ENCODE measurements at places on chromosomes 6 and 20.

DNA sequence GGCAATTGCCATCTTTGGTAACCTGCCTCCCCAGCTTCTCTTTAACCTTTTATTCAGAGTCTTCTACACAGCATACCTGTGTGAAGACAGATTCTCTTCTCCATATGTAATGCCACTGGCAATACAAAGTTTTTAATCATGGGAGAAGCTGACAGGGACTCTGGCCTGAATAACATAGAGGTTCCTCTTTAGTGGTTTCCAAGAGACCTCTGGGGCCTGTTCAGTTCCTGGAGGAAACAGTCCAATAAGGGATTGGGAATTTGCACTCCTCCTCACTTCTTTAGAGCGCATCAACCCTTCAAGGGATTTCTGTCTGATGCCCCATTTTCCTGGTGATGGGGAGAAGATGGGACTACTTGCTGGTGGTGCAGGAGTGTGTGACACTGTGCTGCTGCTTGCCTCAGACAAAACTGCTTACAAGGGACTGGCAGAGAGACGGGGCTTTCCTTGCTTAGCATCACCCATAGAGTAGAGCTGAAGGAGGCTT, 1.4 kb downstream of the RIMS1 start:
- peaks cover 51% of the 10 kb centered on the region for H3K27me3 ChIP-seq
- no peak for DNase-seq
- peak overlapping the region; percentile 69 for H3K4me3 ChIP-seq
- peaks cover 15% of the 10 kb centered on the region for H3K4me1 ChIP-seq
- no peak overlapping the region for H3K27ac ChIP-seq

DNA sequence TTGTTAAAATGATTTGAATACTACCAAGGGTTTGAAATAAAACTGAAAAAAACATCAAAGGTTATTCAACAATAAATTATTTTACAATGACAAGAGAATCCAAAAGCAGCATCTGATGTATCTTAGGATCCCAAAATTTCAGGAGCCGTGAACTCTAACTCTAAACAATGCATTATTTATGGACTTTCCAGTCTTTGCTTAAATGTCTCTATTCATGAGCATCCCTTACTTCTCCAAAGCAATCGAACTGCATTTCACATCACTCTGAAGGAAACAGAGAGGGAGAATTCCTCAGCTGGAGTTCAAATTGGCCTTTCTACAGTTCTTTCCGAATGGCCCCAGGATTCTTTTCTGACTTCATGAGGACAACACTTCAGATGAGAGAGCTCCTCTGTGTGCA, 229.1 kb downstream of the CBLN4 start:
- no peaks in the 10 kb centered on the region for H3K36me3 ChIP-seq
- H3K4me1 ChIP-seq: no peaks in the 10 kb centered on the region
- no peaks in the 10 kb centered on the region for H3K27me3 ChIP-seq
- H3K4me3 ChIP-seq: no peak overlapping the region
- DNase-seq: no peak
- no peak overlapping the region for H3K27ac ChIP-seq

GRCh38 chr6:125008261-125008703, 46.0 kb downstream of the RNF217 start:
- H3K4me1 ChIP-seq: peaks cover 7% of the 10 kb centered on the region
- H3K27ac ChIP-seq: no peak overlapping the region

DNA sequence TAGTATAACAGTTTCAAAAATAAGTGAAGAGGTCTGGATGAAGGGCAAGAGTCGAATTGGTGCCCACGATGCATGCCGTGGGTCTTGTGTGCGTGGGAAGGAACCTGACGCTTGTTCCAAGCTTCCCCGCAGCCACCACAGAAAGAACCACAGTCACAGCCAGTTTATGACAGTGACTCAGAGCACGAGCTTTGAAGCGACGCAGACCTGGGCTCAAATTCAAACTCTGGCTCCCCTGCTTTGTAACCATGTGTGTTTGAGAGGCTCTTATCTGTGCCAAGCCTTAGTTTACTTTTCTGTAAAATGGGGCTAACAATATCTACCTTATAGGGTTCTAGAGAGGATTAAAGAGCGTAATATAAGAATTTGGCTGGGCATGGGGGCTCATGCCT, 65.5 kb downstream of the SYNJ2 start:
- H3K36me3 ChIP-seq: peaks cover 13% of the 10 kb centered on the region
- H3K4me1 ChIP-seq: peaks cover 21% of the 10 kb centered on the region
- no peaks in the 10 kb centered on the region for H3K27me3 ChIP-seq
- H3K4me3 ChIP-seq: no peak overlapping the region
- H3K27ac ChIP-seq: no peak overlapping the region
- no peak for DNase-seq

- no peak for DNase-seq
- H3K4me3 ChIP-seq: peak overlapping the region; percentile 75
- H3K27ac ChIP-seq: peak overlapping the region; percentile 98
- H3K36me3 ChIP-seq: peaks cover 40% of the 10 kb centered on the region
- H3K27me3 ChIP-seq: no peaks in the 10 kb centered on the region
These were observed 52.9 kb upstream of the BTN3A2 start for GRCh38 chr6:26312096-26312463.

DNA sequence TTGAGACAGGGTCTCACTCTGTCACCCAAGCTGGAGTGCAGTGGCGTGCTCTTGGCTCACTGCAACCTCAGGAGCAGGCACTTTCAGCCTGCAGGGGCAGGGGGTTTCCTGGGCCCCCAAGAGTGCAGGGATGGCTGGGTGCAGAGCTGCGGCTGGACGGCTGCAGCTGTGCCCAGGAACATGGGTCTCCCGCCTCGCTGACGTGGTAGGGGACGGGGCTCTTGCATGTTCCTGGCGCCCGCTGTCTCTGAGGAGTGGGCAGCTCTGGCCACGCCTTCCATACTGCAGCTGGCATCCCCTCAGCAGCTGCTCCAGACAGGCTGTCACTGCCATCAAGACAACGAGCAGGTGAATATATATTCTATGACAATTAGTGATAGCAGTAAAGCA, 2.2 kb upstream of the DEK start:
- H3K36me3 ChIP-seq: peaks cover 40% of the 10 kb centered on the region
- no peaks in the 10 kb centered on the region for H3K27me3 ChIP-seq
- H3K4me3 ChIP-seq: no peak overlapping the region
- H3K4me1 ChIP-seq: peaks cover 17% of the 10 kb centered on the region

GRCh38 chr20:47888351-47888750, 103.1 kb upstream of the SULF2 start:
- H3K36me3 ChIP-seq: no peaks in the 10 kb centered on the region
- no peak overlapping the region for H3K4me3 ChIP-seq
- H3K27ac ChIP-seq: no peak overlapping the region
- no peaks in the 10 kb centered on the region for H3K4me1 ChIP-seq

- no peak overlapping the region for H3K4me3 ChIP-seq
- no peaks in the 10 kb centered on the region for H3K27me3 ChIP-seq
- H3K27ac ChIP-seq: no peak overlapping the region
- DNase-seq: no peak
- peaks cover 9% of the 10 kb centered on the region for H3K4me1 ChIP-seq
These were observed 23.9 kb downstream of the RNF217 start for GRCh38 chr6:124986164-124986563.

DNA sequence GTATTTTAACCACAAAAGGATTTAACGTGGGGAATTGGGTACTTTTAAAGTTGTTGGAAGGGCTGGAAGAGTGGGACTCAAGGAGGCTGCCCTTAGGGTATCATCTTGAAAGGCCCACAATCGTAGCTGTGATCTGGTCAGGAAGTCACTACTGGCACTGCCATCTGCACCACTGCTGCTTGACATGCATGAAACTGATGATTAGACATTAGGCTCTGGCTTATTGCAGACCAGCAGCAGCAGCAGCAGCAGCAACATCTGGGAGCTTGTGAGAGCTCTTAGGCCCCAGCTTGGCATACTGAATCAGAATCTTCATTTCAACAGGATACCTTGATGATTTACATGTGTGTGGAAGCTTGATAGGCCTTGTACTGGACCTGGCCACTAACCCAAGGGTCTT, 68.6 kb downstream of the PHF20 start:
- DNase-seq: no peak
- H3K27ac ChIP-seq: no peak overlapping the region
- no peaks in the 10 kb centered on the region for H3K4me1 ChIP-seq
- H3K27me3 ChIP-seq: no peaks in the 10 kb centered on the region
- peaks cover 15% of the 10 kb centered on the region for H3K36me3 ChIP-seq

- peaks cover 8% of the 10 kb centered on the region for H3K4me1 ChIP-seq
- DNase-seq: no peak
- no peaks in the 10 kb centered on the region for H3K27me3 ChIP-seq
These were observed 55.2 kb upstream of the CITED2 start for GRCh38 chr6:139429580-139430145.

DNA sequence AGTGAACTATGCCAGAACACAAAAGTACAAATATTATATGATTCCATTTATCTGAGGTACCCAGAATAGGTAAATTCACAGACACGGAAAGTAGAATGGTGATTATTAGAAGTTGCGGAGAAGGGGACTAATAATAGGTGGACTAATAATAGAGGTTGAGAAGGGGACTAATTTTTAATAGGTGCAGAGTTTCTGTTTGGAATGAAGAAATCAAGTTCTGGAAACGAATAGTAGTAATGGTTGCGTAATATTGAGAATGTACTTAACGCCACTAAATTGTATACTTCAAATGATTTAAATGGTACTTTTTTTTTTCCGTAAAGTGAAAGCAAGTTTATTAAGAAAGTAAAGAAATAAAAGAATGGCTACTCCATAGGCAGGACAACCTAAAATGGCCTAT, 33.2 kb downstream of the B4GALT5 start:
- peaks cover 45% of the 10 kb centered on the region for H3K36me3 ChIP-seq
- H3K4me3 ChIP-seq: no peak overlapping the region
- H3K4me1 ChIP-seq: peaks cover 89% of the 10 kb centered on the region
- no peaks in the 10 kb centered on the region for H3K27me3 ChIP-seq
- H3K27ac ChIP-seq: peak overlapping the region; percentile 65

DNA sequence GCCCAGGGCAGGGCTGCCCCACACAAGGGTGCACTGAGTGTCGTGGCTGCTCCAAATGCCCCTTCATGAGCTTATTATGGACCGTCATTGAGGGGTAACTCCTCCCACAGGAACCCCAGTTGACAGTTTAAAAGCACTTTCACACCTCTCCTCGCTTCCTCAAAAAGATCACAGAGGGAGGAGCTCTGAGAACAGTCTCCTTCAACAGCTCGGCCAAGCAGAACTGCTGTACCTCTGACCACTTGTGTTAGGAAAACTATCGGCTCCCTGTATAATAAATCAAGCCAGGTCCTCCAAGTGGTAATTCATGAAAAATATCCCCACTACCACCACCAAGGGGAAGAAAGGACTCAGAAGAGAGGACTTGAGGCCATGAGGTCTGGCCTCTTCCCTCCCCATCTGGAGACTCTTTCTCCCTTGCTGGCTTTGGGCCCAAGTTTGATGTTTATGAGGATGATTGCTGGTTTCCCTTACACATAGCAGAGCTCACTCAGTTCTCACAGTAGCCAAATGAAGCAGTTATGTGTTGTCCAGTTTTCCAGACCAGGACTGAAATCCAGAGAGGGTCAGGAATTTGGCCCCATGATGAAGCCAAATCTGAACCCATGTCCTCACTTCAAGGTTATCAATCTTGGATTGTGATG, 8.7 kb downstream of the SNX21 start:
- no peaks in the 10 kb centered on the region for H3K4me1 ChIP-seq
- H3K4me3 ChIP-seq: no peak overlapping the region
- no peaks in the 10 kb centered on the region for H3K27me3 ChIP-seq
- no peak overlapping the region for H3K27ac ChIP-seq
- DNase-seq: no peak
- H3K36me3 ChIP-seq: peaks cover 41% of the 10 kb centered on the region

GRCh38 chr6:2632368-2632767, 118.4 kb downstream of the MYLK4 start:
- DNase-seq: no peak
- H3K27me3 ChIP-seq: no peaks in the 10 kb centered on the region
- H3K36me3 ChIP-seq: peaks cover 14% of the 10 kb centered on the region
- no peak overlapping the region for H3K27ac ChIP-seq

DNA sequence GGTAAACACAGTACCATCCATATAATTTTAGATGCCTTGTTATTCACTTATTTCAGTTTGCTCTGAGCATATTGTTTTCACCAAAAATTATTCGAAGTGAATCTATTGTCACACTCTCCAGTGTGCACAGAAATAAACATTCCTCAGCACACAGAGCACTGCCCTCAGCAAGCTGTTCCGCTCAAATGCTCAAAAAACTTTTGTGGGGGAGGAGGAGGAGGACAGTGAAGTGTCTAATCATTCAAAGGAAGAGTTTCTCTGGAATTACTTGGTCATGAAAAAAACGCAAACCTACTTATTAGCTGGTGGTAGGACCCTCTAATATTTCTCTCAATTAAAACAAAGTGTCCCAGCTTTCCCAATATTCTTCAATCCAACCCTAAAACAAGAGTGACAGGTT, 88.3 kb downstream of the DTNBP1 start:
- peaks cover 13% of the 10 kb centered on the region for H3K4me1 ChIP-seq
- no peaks in the 10 kb centered on the region for H3K36me3 ChIP-seq
- no peak overlapping the region for H3K27ac ChIP-seq
- no peaks in the 10 kb centered on the region for H3K27me3 ChIP-seq

DNA sequence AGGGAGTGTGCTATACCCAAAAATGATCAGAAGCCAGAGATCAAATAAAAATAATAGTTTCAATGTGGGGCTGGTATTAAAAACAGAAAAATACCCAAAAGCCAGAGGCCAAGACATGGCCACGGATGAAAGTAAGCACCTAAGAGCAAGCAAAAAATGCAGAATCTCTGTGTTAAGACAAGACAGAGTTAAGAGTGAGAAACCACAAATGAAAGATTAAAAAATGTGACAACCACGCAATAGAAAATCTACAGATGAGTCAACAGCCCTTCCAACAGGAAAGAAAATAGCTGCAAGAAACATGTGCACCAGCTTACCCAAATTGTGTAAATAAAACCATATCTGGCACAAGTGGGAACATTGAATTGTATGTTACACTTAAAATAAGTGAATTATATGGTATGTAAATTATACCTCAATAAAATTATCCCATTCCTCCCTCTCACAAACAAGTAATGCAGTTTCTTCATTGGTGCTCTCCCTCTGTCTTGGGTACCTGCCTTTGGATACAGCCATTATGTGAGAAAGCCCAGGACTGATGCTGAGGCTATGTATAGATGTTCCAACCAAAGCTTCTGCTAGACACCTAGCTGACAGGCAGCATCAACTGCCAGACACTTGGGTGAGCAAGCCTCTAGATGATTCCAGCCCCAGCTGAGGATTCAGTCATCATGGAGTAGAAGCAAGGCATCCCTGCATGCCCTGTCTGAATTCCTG, 55.3 kb upstream of the UFL1 start:
- no peak for DNase-seq
- H3K27me3 ChIP-seq: no peaks in the 10 kb centered on the region
- no peaks in the 10 kb centered on the region for H3K36me3 ChIP-seq
- H3K27ac ChIP-seq: no peak overlapping the region
- H3K4me3 ChIP-seq: no peak overlapping the region

Data from Calu3 (cell line).